ENCODE measurements at places on chromosomes 7 and 10.

DNA sequence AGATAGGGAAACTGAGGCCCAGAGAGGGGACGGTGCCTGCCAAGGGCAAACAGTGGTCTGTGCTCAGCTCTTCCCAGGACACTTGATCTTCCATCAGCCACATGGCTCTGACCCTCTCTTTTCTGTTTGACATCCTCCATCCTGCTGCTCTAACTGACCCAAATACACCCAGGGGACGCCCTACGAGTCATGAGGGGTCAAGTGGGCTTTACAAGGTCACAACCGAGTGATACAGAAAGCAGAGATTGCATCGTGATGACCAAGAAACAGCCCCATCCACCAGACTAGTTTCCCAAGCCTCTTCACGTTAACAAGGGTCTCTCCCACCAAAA is 131.2 kb upstream of the UNC5B start:
- DNase-seq = no peak

- no peak for DNase-seq
Observed at GRCh38 chr7:64463636-64464375, 99.1 kb downstream of the ZNF680 start.

DNA sequence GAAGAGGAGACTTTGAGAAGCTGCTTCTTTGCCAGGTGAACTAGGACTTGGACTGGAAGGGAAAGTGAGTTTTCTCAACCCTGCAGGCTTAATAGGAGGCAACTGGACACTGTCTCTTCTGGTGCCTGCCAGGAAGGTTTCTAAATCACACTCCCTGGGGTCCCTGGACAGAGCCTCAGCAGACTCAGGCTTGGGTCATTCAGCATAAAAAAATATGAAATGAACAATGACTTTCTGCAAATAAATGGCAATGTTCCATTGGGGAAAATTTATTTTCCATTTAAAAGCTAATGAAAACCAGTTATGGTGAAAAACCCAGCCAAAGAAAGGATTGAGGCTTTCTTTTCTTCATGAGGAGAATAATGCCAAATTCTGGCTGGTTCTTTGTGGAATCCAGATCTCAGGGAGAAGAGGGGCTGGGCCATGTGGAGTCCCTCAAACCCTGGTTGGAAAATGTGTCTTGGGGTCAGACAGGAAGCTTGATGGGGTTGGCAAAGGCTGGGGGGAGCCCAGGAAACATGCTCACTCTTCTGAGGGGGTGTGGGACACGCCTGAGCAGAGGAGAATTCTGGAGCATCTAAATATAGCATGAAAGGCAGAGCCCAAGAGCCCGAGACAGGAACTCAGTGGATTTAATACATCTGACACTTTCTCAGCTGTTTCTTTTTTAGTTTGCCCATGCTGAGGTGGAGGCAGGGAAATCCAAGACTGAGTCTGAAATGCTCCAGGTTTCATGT is 65.2 kb upstream of the EMX2 start:
- no peak for DNase-seq

DNA sequence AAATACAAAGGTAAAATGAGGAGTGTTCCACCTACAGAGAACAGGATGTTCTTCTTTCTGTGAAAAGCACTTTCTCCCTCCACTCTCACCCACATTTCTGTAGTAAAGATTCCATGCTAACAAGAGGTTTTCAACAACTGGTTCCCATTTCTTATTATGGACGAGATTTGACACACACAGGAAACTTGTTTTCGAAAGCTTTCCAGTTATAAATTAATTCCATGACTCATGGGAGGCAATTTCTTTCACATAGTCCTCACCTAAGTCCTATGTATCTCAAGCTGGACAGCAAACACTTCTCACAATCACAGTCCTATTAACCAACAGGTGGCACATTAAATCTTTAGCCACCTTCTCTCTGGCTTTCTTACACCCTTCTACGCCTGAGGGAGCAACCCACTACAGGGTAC is 24.5 kb downstream of the RAPGEF5 start:
- no peak for DNase-seq

GRCh38 chr10:23046027-23046426 is 49.4 kb upstream of the MSRB2 start:
- DNase-seq = no peak

GRCh38 chr7:92121681-92122080 is 12.6 kb downstream of the CYP51A1 start:
- no peak for DNase-seq

- no peak for DNase-seq
Observed at GRCh38 chr7:141128931-141129330, 55.1 kb downstream of the TMEM178B start.

- DNase-seq = no peak
Observed at GRCh38 chr7:76327610-76328009, 25.1 kb downstream of the HSPB1 start.

Measured in iPS DF 6.9 (cell line).